ENCODE measurements at places on chromosomes 13 and 19.

- DNase-seq, result no peak
Observed at GRCh38 chr19:45876411-45877197, 9.3 kb downstream of the IRF2BP1 start.

DNA sequence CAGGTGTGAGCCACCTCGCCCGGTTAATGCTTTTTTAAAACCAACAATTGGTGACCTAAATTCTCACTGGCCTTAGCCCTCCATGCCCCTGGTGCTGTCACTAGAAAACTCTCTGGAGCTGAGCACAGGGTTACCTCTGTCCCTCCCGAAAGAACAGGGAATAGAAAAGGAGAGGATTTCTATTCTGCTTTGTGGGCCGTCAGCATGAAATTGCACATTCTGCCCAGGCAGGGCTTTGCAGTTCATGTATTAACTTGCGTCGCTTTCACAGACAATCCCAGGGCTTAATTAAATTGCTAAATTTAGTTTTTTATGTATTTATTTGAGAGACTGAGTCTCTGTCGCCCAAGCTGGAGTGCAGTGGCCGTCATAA lies 583 bp upstream of the ZNF480 start:
- DNase-seq, result no peak

- no peak for DNase-seq
Observed at GRCh38 chr13:32041429-32041828, 9.9 kb downstream of the FRY start.

DNA sequence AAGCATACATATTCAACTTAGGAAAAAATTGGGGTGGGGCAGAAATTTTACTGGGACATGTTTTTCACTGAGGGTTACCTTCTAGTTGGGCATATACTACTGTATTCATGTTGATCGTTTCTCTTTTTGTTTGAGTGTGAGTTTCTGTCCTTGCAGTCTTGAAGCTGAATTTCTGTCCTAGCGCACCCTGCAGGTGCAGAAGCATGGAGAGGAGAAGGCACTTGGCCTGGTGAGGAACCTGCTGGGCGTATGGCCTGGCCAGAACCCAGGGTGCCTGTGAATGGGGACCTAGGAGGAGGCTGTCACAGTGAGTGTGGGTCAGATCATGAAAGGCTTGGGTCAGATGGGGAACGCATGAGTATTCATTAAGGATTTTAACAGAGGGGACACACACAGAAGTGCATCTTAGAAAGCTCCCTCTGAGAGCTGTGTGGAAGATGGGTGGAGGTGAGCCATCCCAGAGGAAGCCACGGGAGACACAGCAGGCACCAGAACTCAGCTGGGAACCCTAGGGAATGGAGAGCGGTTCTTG lies 36.8 kb downstream of the SERP2 start:
- DNase-seq, result no peak

DNA sequence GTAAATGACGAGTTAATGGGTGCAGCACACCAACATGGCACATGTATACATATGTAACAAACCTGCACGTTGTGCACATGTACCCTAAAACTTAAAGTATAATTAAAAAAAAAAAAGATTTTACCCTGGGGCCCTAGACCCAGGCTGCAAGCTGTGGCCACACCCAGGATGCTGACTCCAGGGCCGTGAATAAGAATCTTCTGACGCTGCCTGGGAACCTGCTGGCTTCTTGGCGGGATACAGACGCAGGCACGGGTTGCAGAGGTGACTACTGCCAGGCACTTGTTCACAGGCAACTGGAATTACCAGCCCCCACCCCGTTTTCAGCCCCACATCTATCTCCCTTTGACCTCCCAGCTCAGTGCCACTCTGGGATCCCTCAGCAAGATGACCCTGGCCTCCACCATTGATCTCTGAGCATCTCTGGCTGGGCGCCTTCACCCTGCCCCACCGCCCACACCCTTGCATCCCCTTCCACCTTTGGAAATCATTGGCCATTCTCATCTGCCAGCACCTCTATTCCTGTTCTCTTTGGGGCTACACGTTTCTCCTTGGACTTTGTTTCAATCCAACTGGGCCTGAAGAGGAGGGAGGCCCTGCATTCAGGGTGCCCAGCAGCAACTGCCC lies 21.1 kb upstream of the CFAP97D2 start:
- no peak for DNase-seq

- no peak for DNase-seq
Observed at GRCh38 chr19:55383279-55384130, 587 bp downstream of the TMEM238 start.

- no peak for DNase-seq
Observed at GRCh38 chr19:50679177-50680125, 30.2 kb downstream of the C19orf81 start.

DNA sequence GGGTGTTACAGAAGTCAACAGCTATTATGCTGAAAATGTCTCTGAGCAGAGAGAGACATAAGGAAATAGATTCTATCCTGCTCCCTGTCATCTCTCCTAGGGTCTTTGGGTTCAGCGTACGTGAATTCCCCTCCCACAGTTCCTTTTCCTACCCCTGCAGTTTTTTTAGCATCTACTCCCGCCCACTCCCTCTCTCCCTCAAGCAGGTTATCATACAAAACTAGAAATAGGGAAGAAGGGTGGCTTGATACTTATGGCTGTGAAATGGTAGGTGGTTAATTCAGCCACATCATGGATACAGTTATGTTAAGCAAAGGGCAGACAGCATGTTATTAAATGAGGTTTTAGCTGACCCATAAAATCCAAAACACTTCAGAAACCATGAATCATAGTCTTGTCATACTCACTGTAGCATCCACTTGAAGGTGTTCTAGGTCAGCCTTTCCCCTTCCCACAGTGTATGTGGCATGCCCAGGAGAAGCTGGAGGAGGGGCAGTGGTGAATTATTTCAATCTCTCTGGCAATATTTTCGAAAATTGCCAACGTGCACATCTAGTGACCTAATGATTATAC lies 236.8 kb upstream of the SERP2 start:
- no peak for DNase-seq

DNA sequence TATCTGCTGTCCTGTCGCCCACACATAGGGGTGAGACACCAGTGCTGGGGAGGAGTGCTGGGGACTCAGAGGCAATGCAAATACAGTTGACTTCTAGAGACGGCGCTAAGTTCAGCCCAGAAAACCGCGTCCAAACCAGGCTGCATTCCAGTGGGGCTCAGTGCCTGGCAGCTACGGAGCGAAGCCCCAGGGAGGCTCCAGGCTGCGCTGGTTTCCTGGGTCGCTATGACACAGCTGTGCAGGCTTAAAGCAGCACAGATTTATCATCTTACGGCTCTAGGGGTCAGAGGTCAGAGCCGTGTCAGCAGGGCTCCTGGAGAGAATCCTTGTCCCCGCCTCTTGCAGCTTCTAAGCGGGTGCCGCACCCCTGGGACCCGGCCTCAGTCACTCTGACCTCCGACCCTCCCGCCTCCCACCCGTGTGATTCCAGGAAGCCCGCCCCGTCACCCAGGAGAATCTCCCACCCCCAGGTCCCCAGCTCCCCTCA lies 61.6 kb downstream of the ANKRD10 start:
- DNase-seq, result no peak

- no peak for DNase-seq
Observed at GRCh38 chr13:31774186-31774750, 34.9 kb downstream of the RXFP2 start.

DNA sequence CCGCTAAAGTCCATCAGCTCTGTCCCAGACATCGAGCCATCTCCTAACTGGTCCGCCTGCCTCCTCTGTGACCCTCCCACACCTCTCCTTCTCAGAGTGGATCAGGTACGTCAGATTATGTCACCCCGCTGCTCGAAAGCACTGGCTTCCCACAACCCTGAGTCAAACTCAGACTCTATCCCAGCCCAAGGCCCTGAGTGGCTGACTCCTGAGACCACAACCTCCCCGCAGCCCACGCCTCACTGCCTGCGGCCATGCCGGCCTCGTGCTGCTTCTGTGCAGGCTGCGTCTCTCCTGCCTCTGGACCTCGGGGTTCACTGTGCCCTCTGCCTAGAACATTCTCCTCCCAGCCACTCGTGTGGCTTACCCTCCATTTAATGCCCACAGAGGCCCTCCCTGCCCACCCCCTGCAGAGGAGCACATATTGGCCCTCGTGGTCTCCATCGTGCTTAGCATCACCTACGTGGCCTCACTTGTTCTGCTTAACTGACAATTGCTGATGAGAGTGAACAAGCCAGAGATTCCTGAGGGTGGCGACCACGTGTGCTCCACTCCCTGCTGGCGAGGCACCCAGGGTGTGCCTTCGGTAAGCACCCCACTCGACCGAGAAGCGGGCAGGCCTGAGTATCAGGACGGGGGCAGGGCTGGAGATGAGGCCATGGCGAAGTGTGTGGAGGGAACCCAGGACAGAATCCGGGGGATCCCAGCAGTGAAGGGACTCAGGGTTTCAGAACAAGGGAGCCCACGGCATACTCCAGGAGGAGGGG lies 13.5 kb upstream of the FKRP start:
- DNase-seq, result no peak

GRCh38 chr13:113393226-113393562 lies 29.3 kb upstream of the GRTP1 start:
- DNase-seq, result no peak

GRCh38 chr19:30596813-30597399 lies 224.7 kb downstream of the ZNF536 start:
- no peak for DNase-seq

GRCh38 chr13:76643596-76643995 lies 242.6 kb downstream of the KCTD12 start:
- no peak for DNase-seq

- no peak for DNase-seq
Observed at GRCh38 chr13:100130092-100130491, 41.2 kb downstream of the PCCA start.

DNA sequence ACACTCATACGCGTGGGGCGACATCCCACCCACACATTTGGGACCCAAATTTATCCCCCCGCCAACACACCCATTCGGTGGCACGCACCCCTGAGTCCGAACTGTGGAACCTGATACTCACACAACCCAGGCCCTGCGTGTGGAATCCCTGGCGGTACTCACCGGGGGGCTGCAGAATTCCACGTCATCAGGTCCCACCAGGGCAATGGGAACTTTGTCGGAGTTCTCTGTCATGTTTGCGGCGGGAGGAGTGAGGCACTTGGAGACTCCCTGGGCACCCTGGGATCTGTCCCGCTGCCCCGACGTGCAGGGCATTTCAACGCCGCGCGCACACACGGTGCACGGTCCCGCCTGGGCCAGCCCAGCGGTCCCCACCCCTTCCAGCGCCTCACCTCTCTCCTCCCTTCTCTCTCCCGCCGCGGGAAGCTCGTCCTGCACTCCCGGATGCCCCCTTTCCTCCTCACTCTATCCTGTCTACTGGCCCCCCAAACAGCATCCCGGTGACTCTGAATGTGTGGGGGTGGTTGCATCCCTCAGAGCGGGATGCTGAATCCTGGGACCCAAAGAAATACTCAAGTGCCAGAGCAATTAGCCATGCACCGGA lies at the start of gene CNMD:
Gene CNMD (minus strand): TSS at position 353 of the 604 bp plus-strand sequence. CDS start 119 bp downstream, at position 234.
- DNase-seq, result no peak

- peak; percentile 67 for DNase-seq
Observed at GRCh38 chr13:59776924-59777690, 386.6 kb downstream of the DIAPH3 start.

GRCh38 chr13:52862358-52863206 lies 14.1 kb upstream of the PCDH8 start:
- DNase-seq, result no peak

- no peak for DNase-seq
Observed at GRCh38 chr19:41249707-41250423, 14.3 kb upstream of the HNRNPUL1 start.

DNA sequence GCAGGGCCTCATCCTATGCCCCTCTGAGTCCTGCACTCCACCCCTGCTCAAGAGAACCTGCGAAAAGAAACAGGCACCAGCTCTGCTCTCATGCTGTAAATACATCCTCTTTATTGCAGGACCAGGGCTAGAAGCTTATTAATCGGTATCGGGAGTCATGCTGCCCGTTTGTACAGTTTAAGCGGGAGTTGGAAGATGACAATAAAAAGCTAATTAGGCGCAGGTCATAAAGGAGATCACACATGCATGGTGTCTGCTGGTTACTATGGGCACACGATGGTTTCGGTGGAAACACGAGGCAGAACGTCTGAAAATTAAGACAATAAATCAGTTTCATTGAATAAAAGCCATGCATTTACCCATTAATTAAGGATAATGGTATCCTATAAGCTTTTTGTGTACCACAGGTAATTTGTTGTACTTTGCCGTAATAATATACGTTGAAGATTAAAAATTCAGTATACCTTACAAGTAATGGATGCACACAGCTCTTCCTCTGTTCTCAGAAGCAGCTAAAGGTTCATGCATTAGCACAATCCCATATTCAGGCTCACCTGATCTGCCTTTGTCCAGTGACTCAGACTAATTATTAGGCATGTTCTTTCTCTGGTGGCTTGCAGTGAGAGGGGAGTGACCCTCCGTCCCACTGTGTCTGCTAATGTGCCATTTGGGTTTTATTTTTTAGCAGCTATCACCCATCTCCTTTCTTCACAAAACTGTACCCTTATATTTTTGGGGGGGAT lies 406.0 kb downstream of the TSHZ3 start:
- no peak for DNase-seq

DNA sequence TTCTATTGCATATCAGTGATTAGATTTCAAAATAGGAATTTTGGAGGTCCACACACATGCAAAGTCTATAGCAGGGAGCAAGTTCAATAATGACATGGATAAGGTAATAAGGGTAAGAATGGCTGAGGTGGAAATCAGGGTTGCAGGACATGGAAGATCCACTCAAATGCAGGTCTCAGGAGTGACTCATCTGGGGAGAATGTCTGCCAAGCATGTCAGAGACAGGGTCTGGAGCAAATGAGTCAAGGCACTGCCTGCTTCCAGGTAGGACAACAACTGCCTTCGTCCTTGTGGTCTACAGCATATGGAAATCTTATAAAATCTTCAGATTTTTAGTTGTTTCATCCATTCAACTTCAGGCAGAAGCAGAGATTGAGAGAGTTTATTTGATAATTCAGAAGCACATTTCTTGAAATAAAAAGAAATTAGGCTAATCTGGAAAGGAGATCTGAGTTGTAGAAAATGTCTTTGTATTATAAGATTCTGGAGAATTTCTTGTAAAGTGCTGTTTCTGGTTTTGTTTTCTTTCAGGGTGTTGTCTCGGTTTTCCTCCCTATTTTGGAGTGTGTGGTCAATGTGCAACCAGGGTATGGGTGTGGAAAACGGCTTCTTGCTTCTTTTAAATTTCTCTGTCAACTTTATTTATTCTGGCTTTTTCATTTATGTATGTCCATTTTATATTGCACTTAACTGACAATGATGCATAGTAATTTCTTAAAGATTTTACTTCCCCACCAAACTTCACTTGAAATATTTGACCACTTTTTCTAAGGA lies 748.8 kb downstream of the LIG4 start:
- no peak for DNase-seq

DNA sequence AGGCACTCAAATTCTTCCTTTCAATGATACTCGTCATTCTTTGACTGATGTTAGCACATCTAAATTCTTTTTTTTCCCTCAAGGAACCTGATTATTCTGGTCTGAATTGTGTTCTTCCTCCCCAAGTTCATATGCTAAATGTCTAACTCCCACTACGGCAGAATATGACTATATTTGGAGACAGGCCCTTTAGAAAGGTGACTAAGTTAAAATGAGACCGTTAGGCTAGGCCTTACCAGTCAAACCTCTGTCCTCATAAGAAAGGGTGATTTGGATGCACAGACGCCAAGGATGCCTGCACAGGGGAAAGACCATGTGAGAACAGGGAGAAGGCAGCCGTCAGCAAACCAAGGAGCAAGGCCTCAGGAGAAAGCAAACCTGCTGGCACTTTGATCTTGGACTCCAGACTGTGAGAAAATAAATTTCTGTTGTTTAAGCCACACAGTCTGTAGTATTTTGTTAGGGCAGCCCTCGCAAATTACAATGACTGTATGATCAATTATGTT lies 13.1 kb upstream of the FOXO1 start:
- DNase-seq, result no peak
